ENCODE measurements at places on chromosomes 3 and 15. TPM values are rescaled to one million over a fixed set of nuclear protein-coding genes. Genes with fewer than 3 reads are reported as not detected.

DNA sequence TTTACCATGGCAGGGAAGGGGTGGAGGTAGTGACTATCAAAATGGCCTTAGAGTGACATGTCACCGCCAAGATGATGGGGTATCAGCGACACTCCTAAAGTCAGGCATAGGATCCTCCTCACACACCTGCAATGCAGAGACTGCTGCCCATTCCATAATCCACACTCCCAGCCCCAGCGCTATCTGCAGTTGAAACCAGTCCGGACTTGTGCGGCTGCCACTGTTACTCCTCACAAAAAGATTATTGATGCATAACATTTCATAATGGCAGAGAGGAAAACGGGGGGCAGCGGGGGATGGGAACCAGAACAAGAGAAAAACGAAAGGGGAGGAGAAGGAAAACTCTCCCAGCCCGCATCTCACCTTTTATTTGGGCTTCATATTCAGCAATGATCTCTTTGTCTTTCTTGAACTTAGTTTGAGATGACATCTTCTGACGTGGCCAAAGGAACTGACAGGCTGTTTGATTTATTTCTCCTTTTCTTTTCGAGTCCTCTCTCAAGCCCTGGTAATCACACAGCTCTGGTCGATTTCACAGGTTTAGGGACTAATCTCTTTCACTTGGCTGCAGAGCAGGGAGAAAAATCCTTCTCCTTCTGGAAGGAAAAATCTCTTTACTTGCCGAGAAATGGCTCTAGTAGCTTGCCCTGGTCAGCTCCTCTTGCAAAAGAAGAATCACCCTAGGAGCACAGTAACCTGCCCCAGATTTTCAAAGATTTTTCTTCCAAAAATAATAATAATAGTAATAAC, 749 bp downstream of the SRGAP3 start:
- H3K27ac ChIP-seq = peak overlapping the region; percentile 59
- H3K36me3 ChIP-seq = no peaks in the 10 kb centered on the region
- peaks cover 34% of the 10 kb centered on the region for H3K4me1 ChIP-seq
- H3K27me3 ChIP-seq = no peaks in the 10 kb centered on the region

- no peak for DNase-seq
- H3K36me3 ChIP-seq = no peaks in the 10 kb centered on the region
- no peaks in the 10 kb centered on the region for H3K27me3 ChIP-seq
- peak overlapping the region; percentile 43 for H3K27ac ChIP-seq
- no peak overlapping the region for H3K4me3 ChIP-seq
- H3K4me1 ChIP-seq = peaks cover 27% of the 10 kb centered on the region
These were observed 39.6 kb downstream of the FAM3D start for GRCh38 chr3:58626841-58627569.

DNA sequence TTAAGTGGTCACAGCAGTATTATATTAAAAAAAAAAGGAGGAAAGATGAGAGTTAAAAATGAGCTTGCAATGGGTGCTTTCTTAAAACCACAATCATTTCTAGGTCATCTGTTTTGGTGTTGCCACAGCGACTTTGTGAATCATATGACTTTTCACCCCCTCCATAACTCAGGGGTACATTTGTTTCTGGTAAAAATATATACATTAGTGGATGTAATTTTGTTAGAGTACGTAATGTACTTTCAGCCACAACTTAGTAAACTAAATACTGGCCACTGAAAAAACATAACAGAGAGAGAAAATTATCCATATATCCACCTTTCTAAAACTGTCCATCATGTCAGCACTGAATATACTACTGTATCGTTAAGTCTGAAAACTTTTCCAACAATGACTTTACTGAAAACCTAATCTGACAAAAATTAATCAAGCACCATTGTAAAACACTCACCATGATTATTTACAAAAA, 3.4 kb downstream of the ANKRD28 start:
- H3K27me3 ChIP-seq = no peaks in the 10 kb centered on the region
- peak overlapping the region; percentile 23 for H3K4me3 ChIP-seq
- DNase-seq = no peak
- H3K4me1 ChIP-seq = peaks cover 61% of the 10 kb centered on the region

DNA sequence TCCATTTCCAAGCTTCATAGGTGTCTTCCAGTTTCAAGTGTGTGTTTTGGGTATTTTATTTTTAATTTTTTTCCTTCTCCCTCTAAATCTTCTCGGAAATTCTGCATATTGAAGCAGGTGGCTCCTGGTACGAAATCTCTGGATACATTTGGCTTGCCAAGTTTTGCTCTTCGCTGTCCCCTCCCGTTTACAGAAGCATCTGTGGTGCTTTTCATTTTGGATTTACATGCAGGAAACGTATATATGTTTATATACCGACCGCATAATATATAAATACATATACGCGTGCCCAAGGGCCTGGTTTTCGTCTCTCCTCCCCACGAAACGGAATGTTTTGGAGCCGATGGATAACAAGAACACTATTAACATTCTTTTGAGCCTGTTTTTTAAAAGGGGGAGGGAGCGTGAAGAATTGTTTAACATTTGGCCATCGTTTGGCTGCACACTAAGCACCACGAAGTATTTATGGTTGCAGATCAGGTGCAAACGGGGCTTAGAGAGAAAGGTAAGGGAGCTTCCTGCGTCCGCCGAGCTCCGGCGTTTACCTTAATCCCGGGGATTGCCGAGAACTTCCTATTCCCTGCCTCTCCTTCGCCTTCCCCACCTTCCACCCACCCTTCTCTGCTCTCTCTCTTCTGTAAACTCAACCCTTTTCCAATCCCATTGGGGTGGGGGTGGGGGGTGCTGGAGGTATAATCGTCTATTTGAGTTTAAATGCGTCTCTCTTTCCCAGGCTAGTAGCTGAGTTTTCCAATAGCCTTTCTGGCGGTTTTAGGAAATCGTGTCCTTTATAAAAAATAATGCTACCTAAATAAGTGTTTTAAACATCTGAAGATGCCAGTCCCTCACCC, 1.1 kb upstream of the NLGN1 start:
- DNase-seq = no peak
- H3K27me3 ChIP-seq = no peaks in the 10 kb centered on the region
- peak overlapping the region; percentile 87 for H3K27ac ChIP-seq
- peaks cover 5% of the 10 kb centered on the region for H3K4me1 ChIP-seq
- peak overlapping the region; percentile 71 for H3K4me3 ChIP-seq

GRCh38 chr3:157136647-157137387, 23.1 kb downstream of the CCNL1 start:
- no peaks in the 10 kb centered on the region for H3K27me3 ChIP-seq
- H3K27ac ChIP-seq = no peak overlapping the region
- DNase-seq = no peak

- H3K27me3 ChIP-seq = no peaks in the 10 kb centered on the region
- no peak overlapping the region for H3K27ac ChIP-seq
- no peak for DNase-seq
- no peak overlapping the region for H3K4me3 ChIP-seq
- H3K4me1 ChIP-seq = peaks cover 16% of the 10 kb centered on the region
These were observed 55.2 kb downstream of the PTPRG start for GRCh38 chr3:61616586-61616985.

- no peak overlapping the region for H3K4me3 ChIP-seq
- DNase-seq = no peak
- H3K27ac ChIP-seq = no peak overlapping the region
- H3K4me1 ChIP-seq = no peaks in the 10 kb centered on the region
- no peaks in the 10 kb centered on the region for H3K27me3 ChIP-seq
- H3K36me3 ChIP-seq = no peaks in the 10 kb centered on the region
These were observed 102.9 kb downstream of the PLCH1 start for GRCh38 chr3:155641956-155642355.

DNA sequence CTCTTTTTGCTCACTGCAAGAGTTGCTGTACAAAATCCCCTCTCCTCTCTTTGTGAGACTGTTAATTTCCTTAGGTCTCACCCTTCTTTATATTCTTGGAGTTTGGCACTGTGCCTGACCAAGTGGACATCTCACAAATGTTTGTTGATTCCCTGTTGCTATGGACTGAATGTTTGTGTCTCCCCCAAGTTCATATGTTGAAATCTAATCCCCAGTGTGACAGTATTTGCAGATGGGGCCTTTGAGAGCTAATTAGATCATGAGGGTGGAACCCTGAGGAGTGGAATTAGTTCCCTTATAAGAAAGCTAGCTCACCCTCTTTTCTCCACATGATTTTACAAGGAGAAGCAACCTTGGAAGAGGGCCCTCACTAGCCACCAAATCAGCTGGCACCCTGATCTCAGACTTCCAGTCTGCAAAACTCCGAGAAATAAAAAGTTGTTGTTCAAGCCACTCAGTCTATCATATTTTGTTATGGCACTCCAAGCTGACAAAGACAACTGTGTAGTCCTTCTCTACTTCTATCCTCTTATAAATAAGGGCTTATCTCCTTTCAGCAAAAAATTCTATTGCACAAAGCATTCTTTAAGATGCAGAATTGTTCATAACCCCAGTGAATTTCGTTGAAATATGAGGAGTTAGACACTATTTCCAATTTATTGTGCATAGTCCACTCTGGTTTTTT, 65.5 kb upstream of the NPHP3 start:
- DNase-seq = no peak
- peaks cover 28% of the 10 kb centered on the region for H3K4me1 ChIP-seq
- no peaks in the 10 kb centered on the region for H3K27me3 ChIP-seq
- peak overlapping the region; percentile 44 for H3K27ac ChIP-seq
- H3K4me3 ChIP-seq = no peak overlapping the region

DNA sequence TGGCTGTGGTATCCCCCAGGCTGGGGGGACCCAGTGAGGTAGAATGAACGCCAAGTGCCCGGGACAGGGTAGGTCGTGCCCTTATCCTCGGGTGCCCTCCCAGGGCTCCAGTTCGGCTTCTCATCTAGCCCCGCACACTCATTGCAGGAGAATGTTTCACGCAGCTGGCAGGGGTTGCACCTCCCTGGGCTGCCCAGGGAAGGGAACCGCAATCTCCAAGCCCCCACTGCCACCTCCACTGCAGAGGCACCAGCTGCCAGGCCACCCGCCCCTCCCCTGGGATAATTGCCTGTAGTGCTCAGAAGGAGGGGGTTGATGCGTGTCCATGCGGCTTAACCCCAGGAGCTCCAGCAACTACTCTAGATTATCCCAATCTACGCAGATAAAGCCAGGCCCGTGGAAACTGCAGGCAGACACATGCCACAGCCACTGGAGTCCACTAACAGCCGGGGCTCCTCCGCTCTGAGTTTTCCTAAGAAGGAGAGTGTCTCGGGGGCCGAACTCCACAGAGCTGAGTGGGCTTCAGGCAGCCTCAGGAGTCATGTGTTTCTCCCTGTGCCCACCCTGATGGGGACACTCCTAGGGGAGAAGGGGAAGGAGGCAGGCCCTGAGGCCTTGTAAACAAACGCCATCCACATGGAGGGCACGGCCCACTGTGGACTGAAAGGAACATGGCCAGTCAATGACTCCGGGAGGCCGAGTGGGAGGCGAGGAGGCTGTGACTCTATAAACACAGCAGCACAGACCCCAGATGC, 137.2 kb upstream of the IQSEC1 start:
- no peak overlapping the region for H3K4me3 ChIP-seq
- no peaks in the 10 kb centered on the region for H3K4me1 ChIP-seq
- no peak overlapping the region for H3K27ac ChIP-seq
- no peaks in the 10 kb centered on the region for H3K36me3 ChIP-seq
- H3K27me3 ChIP-seq = no peaks in the 10 kb centered on the region

- peaks cover 9% of the 10 kb centered on the region for H3K4me1 ChIP-seq
- no peak for DNase-seq
- H3K36me3 ChIP-seq = no peaks in the 10 kb centered on the region
- no peak overlapping the region for H3K4me3 ChIP-seq
- H3K27me3 ChIP-seq = no peaks in the 10 kb centered on the region
- H3K27ac ChIP-seq = no peak overlapping the region
These were observed 4.6 kb upstream of the LMOD3 start for GRCh38 chr3:69126999-69127398.

DNA sequence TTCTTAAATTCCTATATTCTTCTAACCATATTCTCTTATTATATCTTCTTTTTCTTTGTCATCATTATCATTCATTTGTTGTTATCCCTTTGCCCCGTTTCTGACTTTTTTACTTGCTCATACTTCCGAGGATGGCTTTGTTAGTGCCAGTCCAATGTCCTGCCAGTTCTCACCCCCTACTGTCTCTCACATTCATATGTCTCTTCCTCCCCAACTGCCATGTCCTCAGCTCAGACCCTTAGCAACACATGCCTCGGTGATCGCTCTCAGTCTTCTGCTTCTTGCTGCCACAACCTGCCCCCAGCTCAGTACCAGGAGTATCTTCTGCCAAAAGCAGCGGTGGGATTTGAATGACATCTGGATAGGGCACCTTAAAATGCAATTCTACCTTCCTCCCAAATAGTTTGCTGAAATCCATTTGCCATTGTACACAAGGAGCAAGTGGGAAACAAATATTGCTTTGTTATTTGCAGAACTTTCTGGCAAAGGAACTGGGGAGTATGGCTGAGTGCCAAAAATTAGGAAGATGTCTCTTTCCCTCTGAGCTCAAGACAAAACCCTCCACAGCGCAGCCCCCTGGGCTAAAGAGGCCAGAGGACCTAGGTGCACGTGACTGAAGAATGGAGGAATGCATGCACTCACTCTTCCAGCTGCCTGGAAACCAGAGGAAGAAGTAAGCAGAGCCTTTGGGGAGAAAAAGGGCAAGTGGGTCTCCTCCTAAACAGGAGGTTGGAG, 57.7 kb upstream of the CTNNB1 start:
- no peak for DNase-seq
- no peaks in the 10 kb centered on the region for H3K27me3 ChIP-seq
- H3K4me3 ChIP-seq = no peak overlapping the region

GRCh38 chr15:45205192-45205591, 17.4 kb upstream of the SHF start:
- no peak for DNase-seq
- no peaks in the 10 kb centered on the region for H3K27me3 ChIP-seq

GRCh38 chr15:98143116-98143515, 182.6 kb downstream of the ARRDC4 start:
- no peak for DNase-seq
- no peaks in the 10 kb centered on the region for H3K36me3 ChIP-seq
- H3K4me1 ChIP-seq = no peaks in the 10 kb centered on the region
- H3K27me3 ChIP-seq = no peaks in the 10 kb centered on the region

- peak overlapping the region; percentile 23 for H3K4me3 ChIP-seq
- peaks cover 93% of the 10 kb centered on the region for H3K4me1 ChIP-seq
- DNase-seq = no peak
- no peaks in the 10 kb centered on the region for H3K27me3 ChIP-seq
- H3K36me3 ChIP-seq = no peaks in the 10 kb centered on the region
These were observed 5.2 kb downstream of the TBC1D2B start for GRCh38 chr15:78072080-78072892.

DNA sequence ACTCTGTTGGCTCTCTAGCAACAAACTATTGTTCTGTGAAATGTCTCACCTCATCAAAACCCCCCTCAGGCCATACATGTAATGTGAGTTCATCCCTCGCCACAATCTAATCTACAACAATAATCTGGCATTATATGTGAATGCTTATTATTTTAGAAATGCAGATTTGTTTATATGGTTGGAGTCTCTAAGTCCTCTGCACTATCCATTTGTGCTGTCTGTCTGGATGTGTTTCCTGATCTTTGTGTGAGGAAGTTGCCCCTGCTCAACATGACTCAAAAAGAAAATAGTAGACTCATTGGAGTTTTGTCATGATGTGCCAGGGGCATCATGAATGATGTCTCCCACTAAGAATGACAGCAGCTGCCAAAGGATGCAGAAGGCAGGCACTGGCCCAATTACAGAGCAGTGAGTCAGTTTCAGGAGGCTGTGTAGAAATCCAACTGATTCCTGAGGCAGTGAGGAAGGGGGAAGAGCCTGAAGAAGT, 161.6 kb upstream of the PDZRN3 start:
- H3K27ac ChIP-seq = peak overlapping the region; percentile 18
- peaks cover 7% of the 10 kb centered on the region for H3K4me1 ChIP-seq
- DNase-seq = no peak

The NT5DC2 gene
- total RNA-seq = 63.3 TPM

The PRTG gene
- 5.2 TPM for total RNA-seq

The COPS2 gene
- total RNA-seq = 45.2 TPM

The C3orf52 gene
- total RNA-seq = 8.1 TPM

All from vagina (tissue), 2 donors.